ENCODE measurements at places on chromosomes 12 and 14.

- no peak for DNase-seq
Measured at GRCh38 chr14:75896341-75896740, 85.5 kb downstream of the TGFB3 start.

DNA sequence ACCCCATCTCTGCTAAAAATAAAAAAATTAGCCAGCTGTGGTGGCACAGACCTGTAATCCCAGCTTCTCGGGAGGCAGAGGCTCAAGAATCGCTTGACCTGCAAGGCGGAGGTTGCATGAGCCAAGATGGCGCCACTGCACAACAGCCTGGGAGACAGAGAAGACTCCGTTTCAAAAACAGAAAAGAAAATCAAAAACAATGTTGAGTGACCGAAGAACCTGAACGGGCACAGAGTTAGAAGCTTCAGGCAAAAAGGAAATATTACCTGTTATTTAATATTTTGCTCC lies 3.5 kb downstream of the GLT1D1 start:
- DNase-seq: no peak

GRCh38 chr12:67370979-67371378 lies 101.8 kb downstream of the CAND1 start:
- no peak for DNase-seq

- no peak for DNase-seq
Measured at GRCh38 chr12:29858270-29858786, 74.6 kb upstream of the TMTC1 start.

- DNase-seq: no peak
Measured at GRCh38 chr12:109099431-109100020, 2.1 kb downstream of the UNG start.

- no peak for DNase-seq
Measured at GRCh38 chr12:132116709-132117557, 27.2 kb downstream of the DDX51 start.

GRCh38 chr14:36661506-36662257 lies at the start of gene PAX9:
PAX9 (plus strand) TSS chr14:36661860; CDS start chr14:36662090, 230 bp downstream.
- DNase-seq: peak; percentile 91

GRCh38 chr12:63968673-63969072 lies 124.2 kb downstream of the SRGAP1 start:
- DNase-seq: no peak

DNA sequence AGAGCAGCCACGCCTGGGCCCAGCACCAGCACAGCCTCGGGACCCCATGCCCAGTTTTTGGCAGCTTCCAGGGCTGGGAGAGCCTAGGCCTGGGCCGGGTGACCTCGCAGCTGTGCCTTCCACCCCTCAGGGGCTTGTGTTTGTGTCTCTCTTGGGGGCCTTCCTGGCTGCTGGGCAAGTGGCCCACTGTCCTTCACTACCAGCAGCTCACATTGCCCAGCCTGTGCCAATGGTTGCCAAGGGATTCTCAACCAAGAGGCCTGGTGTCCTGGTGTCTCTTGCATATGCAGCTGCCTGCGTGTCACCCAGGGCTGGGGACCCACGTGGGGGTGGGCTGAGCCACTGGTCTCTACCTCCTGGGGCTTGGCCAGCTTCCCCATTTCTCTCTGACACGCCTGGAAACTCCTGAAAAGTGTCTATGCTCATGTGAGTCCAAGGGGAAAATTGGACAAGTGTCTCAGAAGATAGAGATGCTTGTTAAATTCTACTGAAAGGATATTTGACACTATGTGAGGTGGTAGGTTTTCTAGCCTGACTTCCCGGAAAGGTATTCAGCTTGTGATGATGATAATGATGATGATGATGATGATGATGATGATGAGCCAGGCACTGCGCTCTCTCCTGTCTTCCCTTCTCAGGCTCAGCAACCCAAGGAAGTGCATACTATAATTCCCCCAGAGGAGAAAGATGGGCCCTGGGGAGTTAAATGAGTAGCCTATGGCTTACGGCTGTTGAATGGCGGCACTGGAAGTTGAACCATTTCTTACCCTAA lies 48.8 kb upstream of the ESRRB start:
- no peak for DNase-seq

DNA sequence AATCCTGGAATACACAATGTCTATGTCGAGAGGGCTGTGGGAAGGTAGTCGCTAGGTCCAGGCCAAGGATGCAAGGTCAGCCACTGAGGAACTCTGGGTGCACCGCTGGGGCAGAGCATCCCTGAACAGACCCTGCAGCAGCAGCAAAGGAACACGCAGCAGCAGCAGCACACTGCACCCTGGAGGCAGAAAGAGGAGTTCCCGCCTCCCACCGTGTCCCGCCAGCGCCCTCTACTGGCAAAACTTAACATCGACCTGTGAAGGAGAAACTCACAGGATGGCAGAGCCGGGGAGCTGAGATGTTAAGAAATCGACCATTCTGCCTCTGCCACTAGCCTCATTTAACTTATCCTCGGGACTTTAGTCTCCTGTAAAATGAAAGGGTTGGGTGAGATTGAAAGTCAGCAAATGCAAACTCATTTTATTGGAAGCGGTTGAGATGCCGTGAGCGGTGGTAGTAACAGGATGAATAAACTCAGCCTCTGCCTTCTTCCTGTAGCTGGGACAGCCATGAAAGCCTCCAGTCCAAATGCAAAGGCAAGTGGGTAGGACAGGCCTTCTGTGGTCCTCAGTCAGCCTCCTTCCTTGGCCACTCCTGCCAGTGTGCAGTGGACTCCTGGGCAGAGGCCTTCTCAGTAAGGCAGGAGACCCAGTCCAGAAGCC lies 45.6 kb downstream of the STAB2 start:
- DNase-seq: peak; percentile 34

DNA sequence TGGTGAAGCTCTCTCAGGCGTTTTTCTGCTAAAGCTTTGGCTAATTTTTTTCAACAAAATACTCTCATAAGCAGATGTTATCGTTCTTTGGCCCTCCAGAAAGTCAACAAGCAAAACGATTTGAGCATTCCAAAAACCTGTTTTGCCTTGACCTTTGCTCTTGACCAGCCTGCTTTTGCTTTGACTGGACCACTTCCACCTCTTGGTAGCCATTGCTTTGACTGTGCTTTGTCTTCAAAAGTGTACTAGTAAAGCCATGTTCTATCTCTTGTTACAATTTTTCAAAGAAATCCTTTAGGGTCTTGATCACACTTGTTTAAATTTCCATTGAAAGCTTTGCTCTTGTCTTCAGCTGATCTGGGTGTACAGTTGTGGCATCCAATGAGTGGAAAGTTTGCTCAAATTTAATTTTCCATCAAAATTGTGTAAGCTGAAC lies 10.7 kb upstream of the ARID4A start:
- DNase-seq: no peak

DNA sequence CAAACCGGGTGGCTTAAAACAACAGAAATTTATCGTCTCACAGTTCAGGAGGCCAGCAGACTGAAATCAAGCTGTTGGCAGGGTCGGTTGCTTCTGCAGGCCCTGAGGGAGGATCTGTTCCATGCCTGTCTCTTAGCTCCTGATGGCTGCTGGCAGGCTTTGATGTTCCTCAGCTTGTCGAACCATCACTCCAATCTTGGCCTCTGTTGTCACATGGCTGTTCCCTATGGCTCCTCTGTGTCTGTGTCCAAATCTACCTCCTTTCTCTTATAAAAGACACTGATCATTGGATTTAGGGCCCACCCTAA lies 14.0 kb downstream of the NFATC4 start:
- DNase-seq: no peak

DNA sequence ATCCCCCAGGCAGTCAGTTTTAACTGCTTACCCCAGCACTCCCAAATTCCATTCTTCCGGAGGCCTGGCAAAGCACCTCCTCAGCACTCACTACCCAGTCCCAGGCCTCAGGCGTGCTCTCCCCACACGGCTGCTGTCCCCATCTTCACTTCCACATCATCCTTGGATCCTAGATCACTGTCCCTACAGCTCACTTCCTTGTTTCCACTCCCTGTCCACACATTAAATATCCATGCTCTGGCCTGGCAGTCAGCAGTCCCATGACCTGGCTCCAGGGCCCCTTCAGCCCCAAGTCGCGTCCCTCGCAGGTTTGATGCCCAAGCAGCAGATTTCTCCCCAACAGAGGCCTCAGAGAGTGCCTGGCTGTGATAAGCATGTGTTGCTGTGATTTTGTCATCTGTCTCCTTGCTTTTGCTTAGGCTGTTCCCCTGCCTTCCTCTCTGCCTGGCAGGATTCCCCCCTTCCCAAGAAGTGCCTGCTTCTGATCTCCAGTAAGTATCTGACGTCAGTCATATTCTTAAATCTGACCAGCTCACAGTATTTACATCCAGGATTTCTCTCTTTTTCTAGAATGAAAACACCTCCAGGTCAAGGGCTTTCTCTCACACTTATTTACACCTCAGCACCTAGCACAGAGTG lies 241.7 kb downstream of the ZFP36L1 start:
- DNase-seq: no peak

DNA sequence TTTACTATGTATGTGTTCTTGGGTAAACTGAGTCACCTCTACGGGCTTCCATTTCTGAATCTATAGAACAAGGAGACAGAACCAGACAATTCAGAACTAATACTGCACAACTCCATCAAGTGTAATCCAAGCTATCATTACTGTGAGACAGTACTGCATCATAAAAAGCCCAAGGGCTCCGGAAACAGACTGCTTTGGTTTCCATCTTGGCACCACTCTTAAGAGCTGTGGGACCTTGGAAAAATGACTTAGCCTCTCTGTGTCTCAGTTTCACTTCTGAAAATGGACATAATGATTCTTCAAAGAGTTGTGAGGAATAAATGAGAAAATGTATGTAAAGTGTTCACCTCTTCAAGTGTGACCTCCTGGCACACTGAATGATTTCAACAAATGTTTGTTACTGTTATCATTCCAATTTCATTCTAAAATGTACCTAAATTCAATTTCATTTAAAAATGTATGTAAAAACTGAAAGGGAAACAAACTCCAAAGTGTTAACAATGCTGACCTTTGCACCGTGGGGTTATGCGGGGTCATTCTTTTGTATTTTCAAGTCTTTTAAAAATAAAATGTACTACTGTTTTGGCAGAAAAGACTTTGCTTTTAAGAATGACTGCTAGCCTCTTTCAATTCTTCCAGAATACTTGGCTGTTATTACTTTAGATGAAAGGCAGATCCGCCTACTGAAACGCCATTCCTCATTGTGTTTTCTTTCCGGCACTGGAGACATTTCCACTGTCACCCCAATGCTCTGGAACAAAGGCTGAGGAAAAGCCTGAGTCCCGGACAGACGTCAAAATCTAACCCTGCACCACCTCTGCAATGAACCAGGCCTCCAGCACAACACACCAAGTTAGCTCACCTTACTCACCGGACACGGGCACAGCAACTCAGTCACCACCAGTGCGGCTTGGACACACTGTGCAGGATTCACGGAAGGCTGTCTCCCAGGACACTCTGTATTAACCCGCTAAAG lies 62.8 kb downstream of the TMCC3 start:
- DNase-seq: no peak

- DNase-seq: no peak
Measured at GRCh38 chr14:105023144-105023543, 2.3 kb upstream of the CDCA4 start.

- DNase-seq: peak; percentile 39
Measured at GRCh38 chr14:61589691-61590581, 105.4 kb upstream of the HIF1A start.

DNA sequence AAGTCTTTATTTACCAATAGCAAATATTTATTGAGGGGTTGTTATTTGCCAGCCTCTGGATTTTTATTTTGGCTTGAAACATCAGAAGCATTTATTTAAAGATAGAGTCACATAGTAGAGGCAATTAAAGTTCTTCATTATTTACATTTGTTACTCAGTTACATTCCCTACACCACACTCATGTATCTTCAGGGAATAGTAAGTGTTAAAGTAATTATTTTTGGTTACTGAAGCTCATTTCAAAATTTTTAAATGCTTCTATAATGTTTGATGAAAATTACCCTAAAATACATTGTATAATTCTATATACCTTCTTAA lies 205.6 kb downstream of the ESR2 start:
- no peak for DNase-seq

GRCh38 chr12:49365542-49365941 lies 1.7 kb upstream of the SPATS2 start:
- no peak for DNase-seq

GRCh38 chr12:81022531-81022930 lies 55.3 kb upstream of the ACSS3 start:
- no peak for DNase-seq

DNA sequence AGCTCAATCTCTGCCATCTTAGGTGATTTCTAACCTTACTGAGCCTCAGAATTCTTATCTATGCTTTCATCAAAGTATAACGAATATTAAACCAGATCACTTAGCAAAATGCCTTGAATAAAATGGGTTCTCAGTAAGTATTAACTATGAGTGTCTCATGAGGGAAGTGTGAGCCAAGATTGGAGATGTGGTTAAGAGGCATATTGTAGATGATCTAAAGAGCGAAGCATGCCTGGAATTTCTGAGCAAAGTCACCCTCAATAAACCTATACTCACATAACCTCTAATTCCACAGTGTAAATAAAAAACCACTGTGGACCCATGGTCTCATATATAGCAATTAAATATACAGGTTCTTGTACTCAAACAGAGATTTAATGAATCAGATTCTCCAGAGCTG lies 193.1 kb upstream of the FSCB start:
- no peak for DNase-seq

- no peak for DNase-seq
Measured at GRCh38 chr12:10102322-10102721, 3.5 kb upstream of the CLEC1A start.

GRCh38 chr12:79776111-79776510 lies 85.3 kb upstream of the PAWR start:
- DNase-seq: no peak

DNA sequence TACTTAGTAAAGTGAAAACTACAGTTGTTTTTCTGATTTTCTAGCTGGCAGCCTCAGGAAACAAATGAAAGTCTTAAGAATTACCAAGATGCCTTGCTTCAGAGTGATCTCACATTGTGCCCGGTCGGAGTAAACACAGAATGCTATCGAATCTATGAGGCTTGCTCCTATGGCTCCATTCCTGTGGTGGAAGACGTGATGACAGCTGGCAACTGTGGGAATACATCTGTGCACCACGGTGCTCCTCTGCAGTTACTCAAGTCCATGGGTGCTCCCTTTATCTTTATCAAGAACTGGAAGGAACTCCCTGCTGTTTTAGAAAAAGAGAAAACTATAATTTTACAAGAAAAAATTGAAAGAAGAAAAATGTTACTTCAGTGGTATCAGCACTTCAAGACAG lies 28.9 kb downstream of the RXYLT1 start:
- DNase-seq: no peak

GRCh38 chr12:100141666-100141997 lies 1.0 kb downstream of the BLTP3B start:
- DNase-seq: no peak
